ENCODE measurements at places on chromosomes 1 and 21.

GRCh38 chr1:203044546-203045250, 18.4 kb downstream of the PPFIA4 start:
- DNase-seq = no peak

GRCh38 chr1:30686236-30686935, 37.0 kb downstream of the MATN1 start:
- DNase-seq = no peak

DNA sequence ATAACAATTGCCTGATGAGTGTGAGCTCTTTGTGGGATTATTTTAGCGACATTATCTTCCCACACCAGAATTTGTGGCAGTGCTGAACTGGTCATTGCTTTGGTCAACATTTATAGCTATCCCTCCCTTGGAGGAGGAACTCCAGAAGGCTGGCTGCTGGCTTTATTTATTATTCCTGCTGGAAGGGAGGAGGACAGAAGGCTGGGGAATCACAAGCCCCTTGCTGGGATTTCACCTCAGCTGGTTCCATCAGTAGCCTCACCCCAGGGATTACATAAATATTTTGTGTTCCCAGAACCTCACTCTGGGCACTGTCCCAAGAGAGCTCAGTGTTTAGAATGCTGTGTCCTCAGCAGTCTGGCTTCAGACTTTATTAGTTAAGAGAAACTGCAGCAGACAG, 102.8 kb upstream of the C1orf21 start:
- no peak for DNase-seq

DNA sequence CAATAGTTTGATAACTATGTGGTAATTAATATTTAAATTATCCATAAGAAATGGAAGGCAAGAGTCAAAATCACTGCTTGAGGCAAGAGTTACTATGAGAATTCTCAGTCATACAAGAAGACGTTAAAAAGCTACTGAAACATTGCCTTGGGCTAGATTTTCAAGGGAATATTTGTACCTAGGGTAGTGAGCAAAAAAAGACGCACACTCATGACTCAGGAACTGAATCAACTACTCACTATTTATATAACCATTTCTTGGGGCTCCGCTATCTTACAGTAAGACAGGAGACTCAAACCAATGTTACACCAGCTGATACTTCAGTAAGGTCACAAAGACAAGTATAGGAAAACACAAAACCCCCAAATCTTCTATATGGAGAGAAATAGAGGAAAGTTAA, 151.5 kb upstream of the RNPC3 start:
- DNase-seq = no peak

DNA sequence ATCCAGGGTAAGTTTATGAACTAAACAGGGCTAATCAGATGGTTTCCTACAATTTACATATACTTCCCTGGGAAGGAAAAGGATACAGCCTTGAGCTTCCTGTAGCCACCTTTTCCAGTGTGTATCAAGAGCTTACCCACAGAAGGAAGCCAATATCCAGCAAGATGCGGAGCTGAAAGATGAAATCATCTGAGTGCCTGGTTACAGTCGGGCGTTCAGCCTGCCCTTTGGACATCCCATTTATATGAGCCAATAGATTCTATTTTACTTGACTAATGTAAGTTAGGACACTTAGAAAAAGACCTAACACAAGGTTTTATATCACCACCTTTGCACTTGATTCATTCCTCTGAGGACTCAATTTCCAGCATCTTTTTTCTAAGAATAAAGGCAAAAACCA, 108.2 kb downstream of the UCHL5 start:
- no peak for DNase-seq

DNA sequence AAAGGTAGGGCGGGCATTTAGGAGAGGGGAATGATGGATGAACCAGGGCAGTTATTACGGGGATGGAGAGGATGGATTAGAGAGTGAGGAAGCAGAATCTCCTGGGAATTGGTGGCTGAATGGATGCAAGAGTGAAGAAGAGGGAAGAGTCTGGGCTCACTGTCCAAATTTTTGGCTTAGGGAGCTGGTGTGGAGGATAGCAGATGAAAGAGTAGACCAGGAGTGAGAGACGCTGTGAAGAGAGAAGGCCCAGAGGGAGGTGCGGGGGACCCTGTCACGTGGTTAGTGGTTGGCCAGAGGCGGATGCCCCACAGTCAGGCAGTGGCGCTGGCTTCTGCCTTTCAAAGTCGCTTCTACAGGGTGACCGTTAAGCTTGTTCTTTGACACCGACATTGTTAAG, 78.4 kb downstream of the PEX14 start:
- DNase-seq = no peak

DNA sequence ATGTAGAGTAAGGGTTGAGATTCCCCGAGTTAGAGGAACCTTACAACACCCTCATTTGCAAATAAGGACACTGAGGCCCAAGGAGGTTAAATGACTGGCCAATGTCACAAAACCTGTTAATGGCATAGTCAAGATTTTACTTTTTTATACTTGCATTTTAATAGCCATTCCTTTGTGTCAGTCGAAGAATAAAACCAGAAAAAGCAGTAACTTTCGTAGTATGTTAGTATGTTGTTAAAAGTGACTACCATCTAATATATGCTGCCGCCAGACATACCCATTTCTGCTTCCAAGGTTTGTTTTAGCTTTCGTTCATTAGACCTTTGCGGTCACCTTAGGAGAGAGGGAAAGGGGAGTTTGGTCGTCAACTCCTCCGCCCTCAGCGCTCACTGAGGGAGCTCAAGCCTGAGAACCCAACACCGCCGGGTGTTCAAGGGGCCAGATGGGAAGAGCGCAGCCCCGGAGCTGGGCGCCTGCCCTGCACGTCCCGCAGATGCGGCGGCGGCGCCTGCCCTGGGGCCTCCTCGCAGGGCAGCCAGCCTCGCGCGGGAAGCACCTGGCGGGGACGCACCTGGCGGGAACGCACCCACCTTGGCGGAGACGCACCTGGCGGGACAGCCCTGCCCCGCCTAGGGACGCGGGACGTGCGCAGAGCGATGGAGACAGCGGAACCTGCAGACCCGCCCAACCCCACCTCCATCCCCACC, 466 bp downstream of the VPS26C start:
- DNase-seq = no peak

- no peak for DNase-seq
Measured at GRCh38 chr1:216984536-216984935, 261.3 kb upstream of the ESRRG start.

DNA sequence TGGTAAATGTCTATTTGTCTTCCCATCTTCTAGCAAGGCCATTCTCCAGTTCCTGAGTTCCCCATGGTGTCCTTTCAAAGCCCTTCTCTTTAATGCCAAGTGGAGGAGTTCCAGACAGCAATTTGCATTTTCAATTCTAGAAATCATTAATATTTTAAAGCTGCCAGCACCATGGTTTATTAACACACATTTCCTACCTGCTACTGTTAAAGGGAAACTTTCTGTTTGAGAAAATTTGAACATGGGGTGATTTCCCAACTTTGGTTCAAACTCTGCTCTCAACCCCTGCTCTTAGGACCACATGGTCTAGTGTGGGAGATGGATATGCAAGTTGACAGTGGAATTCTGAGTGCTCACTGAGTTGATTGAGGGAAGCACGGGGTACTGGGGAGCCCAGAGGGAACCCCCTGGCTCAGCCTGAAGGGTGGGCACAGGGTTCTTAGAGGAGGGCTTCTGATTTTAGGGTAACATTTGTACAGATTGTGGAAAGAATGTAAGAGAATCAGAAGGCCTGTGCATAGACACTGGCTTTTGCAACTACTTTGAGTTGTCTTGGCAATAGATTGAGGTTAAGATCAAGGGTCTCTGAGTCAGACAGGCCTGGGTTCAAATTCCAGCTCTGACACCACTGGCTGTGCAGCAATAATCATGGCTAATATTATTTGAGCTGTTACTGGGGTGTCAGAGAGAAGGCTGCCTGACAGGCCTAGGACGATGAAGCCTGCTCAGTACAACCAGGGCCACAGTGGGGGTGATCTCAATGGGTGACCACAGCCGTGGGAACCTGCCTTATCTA, 97.8 kb downstream of the BEND5 start:
- no peak for DNase-seq

GRCh38 chr1:56864430-56864829, 9.8 kb downstream of the C8A start:
- DNase-seq = no peak

GRCh38 chr1:162206749-162207635, 137.5 kb downstream of the NOS1AP start:
- DNase-seq = no peak

- no peak for DNase-seq
Measured at GRCh38 chr1:207230441-207230840, 91.0 kb upstream of the CD55 start.

GRCh38 chr1:204746838-204747442, 61.4 kb upstream of the LRRN2 start:
- DNase-seq = peak; percentile 25

DNA sequence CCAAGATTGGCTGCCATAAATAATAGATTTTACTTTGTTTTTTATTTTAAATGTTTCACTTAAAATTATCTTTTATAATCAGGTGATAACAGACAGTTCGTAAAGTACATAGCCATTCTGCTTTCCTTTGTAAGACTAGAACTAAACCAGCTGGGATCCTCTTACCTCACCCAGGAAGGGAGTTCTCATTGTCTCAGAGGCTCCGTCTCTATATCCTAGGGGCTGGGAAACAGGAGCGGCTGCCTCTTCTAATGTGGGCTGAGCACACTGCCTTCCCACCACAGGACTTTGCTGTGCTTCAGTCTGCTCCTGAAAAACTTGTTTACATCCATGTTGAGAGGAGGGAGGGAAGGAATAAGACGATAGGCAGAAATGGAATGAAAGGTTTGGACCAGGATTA, 45.6 kb upstream of the PGD start:
- no peak for DNase-seq

GRCh38 chr1:25120281-25120680, 112.0 kb downstream of the SYF2 start:
- no peak for DNase-seq

- no peak for DNase-seq
Measured at GRCh38 chr1:62386351-62387121, 50.3 kb upstream of the USP1 start.

GRCh38 chr1:22208973-22209378, 66.1 kb upstream of the WNT4 start:
- no peak for DNase-seq

DNA sequence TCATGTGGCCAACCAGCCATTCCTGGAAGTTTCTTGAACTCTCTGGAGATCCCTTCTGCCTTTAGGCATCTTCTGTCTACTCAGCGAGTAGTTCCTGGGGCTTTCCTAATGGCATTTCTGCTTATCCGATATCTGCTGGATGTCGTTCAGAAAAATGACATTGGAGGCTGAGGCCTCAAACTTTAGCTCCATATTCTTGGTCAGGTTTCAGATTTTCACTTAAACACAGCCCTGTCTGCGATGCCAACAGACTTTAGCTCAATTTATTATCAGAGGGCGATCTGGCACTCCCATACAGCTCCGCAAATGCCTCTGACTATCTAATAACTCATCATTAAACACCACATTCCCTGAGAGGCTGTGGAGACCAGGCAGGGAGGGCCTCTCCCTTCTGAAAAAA, 46.3 kb upstream of the ETS2 start:
- DNase-seq = no peak

DNA sequence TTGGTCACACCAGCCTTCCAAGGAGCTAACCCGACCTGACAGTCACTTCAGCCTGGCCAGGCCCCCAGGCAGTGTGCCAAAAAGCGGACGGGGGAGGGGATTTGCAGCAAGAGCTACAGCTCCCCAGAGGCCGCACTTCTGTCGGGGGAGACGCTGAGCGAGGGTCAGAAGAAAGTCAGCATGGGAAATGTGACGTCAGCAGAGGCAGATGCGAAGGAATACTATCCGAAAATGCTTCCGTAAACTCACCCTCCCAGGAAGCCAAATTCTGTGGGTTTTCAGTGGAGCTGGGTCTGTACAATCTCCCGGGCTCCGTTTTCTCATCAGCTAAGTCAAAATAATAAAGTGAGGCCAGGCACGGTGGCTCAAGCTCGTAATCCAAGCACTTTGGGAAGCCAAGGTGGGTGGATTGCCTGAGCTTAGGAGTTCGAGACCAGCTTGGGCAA, 28.5 kb upstream of the ECE1 start:
- DNase-seq = no peak

DNA sequence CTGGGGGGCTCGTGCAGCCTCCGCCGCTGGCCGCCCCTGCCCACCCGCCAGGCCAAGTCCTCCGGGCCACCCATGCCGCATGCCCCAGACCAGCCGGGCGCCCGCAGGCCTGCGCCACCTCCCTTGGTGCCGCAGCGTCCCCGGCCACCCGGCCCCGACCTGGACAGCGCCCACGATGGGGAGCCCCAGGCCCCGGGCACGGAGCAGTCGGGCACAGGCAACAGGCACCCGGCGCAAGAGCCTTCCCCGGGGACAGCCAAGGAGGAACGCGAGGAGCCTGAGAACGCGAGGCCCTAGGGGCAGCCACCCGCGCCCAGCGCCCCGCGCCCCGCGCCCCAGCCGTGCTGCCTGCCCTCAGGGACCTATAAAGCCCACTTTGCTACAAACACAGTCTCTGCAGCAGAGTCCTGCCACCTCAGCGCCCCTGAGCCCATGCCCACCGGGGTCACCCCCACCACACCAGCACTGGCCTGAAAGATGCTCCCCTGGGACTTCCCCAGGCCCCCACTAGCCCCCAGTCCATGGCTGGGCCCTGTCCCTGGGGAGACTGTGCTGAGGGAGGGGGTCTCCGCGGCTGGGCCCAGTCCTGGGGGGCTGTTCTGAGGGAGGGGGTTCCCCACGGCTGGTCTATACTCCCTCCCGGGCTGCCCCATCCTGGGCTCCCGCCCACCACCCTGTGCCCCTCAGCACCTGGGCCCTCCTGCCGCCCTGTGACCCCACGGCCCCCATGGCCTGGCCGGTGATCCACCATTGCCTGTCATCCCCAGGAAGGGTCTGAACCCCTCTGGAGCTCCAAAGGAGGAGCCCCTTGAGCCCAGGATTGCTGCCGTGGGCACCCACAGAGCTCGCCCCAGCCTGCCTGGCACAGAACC, 8.6 kb downstream of the TNFRSF18 start:
- DNase-seq = no peak

GRCh38 chr1:162475539-162476185, 22.0 kb upstream of the UHMK1 start:
- no peak for DNase-seq

DNA sequence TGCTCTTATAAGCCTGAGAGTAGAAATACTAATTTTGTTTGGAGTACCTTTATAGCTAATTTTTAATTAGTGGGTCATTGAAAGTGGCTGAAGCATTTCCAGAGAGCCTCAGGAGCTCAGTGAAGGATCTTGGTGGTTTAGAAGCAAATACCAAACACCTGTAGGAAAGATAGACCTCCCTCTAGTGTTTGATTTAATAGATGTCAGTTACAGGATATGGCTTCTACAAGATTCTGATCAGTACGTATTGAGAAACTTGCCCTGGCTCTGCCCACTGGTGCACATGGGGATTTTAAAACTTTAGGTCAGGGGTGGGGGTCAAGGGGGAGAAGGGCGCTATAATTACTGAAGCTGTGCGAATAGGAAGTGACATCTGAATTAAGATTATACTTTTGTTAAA, 122.2 kb downstream of the POU2F1 start:
- no peak for DNase-seq

All from GM12891 (cell line).